ENCODE measurements at places on chromosomes 7 and 10. TPM values are rescaled to one million over a fixed set of nuclear protein-coding genes. Genes with fewer than 3 reads are reported as not detected.

The MKX gene
- total RNA-seq: 0.14 TPM

The TSPAN14 gene
- total RNA-seq: 91.0 TPM

The C10orf95 gene
- total RNA-seq: not detected

The TSPAN12 gene
- 0.44 TPM for total RNA-seq

The ANXA8 gene
- total RNA-seq: 18.6 TPM

The SYT15 gene
- total RNA-seq: 0.43 TPM

The DOCK1 gene
- total RNA-seq: 84.5 TPM

The ZC3HAV1L gene
- 22.1 TPM for total RNA-seq

The SFTPD gene
- total RNA-seq: not detected

The PDE6C gene
- total RNA-seq: not detected

The FAM13C gene
- 0.14 TPM for total RNA-seq

The ATOH7 gene
- total RNA-seq: not detected

The CRHR2 gene
- total RNA-seq: not detected

The TYW1B gene
- 4.8 TPM for total RNA-seq

The HOXA5 gene
- under 0.01 TPM for total RNA-seq

The CTAGE4 gene
- 0.88 TPM for total RNA-seq

The UCMA gene
- not detected for total RNA-seq

The SUGCT gene
- 6.7 TPM for total RNA-seq

The CCL24 gene
- total RNA-seq: not detected

The TEX36 gene
- not detected for total RNA-seq

The SLC13A1 gene
- not detected for total RNA-seq

The MKI67 gene
- total RNA-seq: 42.9 TPM

The TRIL gene
- total RNA-seq: 0.22 TPM

The WDR86 gene
- total RNA-seq: 3.1 TPM

The CLDN4 gene
- not detected for total RNA-seq

Measured in placental pericyte (primary cell).